ENCODE measurements at places on chromosomes 6 and 20.

DNA sequence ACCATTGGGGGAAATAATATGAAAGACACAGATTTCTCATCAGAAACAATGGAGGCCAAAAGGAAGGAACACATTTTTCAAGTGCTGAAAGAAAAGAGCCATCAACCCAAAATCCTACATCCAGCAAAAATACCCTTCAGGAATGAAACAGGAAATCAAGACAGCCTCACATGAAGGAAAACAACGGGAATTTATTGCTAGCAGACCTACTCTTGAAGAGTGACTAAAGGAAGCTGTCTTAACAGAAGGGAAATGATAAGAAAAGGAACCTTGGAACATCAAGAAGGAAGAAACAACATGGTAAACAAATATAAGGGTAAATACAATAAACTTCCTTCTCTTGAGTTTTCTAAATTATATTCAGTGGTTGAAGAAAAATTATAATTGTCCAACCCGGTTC, 44.2 kb downstream of the RNF24 start:
- DNase-seq, result no peak

DNA sequence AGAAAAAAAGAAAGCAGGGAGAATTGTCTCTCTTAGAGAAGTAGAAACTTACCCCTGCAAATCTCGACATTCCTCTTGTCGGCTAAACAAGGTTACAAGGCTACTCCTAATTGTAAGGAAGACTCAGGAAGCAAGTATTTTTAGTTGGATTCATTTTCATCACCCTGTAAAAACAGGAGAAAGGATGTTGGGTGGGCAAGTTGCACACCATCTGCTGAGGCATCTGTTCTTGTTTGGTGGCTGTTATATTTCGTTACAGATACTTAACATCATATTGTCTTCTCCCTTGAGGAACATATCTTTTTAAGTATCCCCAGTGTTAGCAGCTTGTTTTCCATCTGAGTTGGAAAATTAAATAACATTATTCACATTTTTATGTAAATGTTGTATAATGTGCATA, 187.5 kb downstream of the PLCB4 start:
- DNase-seq, result no peak

GRCh38 chr6:47729457-47729856, 31.1 kb downstream of the ADGRF4 start:
- no peak for DNase-seq

DNA sequence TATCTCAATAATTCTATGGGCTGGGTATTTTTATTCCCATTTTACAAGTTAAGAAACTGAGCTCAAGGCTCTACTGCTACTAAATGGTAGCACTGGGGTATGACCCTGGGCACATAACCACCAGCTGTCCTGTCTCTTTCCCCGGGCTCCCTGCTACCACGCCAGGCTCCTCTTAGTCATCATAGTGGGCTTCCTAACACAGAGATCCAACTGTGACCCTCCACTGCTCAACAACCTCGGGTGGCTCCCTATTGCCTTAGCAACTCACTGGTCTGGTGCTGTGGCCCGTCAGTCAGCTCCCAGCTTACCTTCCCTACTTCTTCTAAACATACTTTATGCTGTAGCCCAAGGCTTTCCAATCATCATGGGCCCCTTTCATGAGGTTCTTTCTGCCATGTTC, 4.5 kb downstream of the KIAA1755 start:
- no peak for DNase-seq

DNA sequence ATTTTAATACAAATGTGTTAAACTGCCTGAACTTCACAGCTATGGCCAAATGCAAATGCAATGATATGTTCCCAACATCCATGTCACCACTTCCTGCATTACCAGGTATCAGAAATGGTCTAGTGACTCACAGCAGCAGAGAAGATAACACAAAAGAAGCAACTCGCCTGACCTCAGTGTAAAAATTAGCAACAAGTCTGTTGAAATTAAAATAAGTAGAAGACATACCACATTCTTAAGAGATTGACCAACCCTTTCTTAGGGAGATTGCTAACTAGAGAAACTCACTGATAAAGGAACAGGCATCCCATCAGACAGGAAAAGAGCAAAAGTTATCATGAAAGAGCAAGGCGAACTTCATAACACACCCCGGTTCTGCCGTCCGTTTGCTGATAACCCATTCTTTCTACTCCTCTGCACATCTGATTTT, 45.1 kb downstream of the RNASET2 start:
- DNase-seq, result no peak
